ENCODE measurements at places on chromosomes 6 and 20.

GRCh38 chr6:139257291-139257690 is 34.5 kb downstream of the TXLNB start:
- DNase-seq = no peak

DNA sequence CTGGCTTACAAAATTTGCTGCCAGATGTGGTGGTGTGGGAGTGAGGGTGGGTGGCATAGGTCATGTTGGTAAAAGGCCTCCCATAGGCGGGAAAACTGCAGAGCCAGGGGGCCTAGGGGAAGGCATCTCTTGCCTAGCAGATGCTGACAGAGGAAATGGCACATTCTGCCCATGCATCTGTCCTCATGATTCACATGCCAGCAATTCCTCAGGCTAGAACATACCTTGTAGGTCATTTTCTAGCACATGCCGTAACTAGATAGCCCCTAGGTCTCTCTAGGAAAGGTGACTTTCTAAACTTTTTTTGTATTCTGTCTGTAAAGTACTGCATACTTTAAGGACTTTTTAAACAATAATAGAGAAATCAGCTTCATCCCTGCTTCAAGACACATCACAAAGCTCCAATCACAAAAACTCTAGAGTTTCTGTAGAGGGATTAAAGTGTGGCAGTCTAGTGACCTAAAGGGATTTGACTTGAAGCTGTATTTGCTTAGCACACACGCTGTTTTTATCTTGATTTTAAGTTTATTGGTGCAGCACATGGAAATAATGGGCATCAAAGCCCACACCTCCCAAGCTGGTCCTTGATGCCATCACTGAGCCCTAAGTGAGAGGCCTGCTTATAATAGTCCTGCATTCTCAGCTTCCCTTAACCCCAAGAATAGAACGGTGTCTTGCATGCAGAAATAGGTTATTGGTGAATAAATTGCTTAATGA is 55.2 kb downstream of the ANKEF1 start:
- DNase-seq = no peak

- no peak for DNase-seq
These were observed 243.9 kb downstream of the PKHD1 start for GRCh38 chr6:51843456-51844056.

GRCh38 chr6:24445704-24446103 is 43.0 kb downstream of the MRS2 start:
- DNase-seq = no peak

DNA sequence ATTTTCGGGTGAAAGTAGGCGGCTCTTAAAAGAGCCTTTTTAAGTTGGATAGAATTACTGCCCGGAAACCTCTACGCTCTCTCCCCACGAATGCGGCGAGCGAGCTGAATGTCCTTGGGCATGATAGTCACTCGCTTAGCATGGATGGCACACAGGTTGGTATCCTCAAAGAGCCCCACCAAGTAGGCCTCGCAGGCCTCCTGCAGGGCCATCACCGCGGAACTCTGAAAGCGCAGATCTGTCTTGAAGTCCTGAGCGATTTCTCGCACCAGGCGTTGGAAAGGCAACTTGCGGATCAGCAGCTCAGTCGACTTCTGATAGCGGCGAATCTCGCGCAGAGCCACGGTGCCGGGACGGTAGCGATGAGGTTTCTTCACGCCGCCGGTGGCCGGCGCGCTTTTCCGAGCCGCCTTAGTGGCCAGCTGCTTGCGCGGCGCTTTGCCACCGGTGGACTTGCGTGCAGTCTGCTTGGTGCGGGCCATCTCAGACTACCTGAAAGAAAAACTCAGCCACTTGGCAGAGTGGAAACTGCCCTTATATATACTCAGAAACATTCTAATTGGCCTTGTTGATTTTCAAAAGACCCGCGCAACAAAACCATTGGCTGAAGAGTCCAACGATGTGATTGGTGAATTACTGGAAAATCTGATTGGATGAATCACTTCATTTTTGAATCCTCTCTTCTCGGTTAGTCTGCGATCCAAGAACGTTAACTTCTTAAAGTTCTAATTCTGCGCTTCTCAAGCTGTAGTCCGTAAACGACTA is 93.9 kb upstream of the BTN3A2 start:
- DNase-seq = peak; percentile 76

DNA sequence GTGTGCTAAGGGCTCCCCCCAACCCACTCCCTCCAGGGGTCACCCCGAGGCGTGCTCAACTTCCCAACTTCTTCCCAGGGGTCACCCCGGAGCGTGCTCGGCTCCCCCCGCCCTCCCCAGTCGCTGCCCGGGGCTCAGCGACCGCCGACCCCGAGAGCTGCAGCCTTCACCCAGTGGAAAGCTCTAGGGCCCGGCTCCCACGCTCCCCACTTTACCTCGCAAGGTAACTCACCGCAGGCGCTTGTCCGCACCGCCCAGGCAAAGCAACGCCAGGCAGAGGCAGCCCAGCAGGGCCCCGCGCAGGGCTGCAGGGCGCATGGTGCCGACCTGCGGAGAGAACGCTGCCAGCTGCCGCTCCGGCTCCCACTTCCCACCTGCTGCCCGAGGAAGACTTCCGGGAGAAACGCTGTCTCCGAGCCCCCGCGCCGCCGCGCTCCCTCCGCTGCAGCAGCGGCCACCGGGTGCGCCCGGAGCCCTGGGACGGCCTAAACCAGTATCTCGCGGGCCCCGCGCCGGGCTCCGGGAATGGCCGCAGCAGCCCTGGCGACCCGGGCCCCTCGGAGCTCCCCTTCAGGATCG is 396 bp downstream of the RNASET2 start:
- DNase-seq = peak; percentile 49

DNA sequence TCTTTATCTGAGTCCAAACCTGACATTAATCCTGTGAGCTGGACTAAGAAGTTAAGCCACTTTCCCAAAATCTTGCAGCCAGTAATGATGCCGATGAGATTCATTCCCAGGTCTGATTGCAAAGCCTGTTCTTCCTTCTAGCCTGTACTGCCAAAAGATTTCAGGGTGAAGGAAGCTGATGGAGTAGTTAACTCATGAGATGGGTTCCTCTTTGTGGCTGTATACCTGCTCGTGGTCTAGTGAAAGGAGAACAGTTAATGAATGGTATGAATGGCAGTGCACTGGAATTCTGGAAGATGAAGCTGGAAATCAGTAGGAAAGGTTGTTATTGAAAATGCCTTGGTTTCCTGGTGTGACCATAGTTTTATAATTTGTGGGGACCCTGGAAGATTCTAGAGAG is 112.0 kb downstream of the FYN start:
- DNase-seq = no peak

DNA sequence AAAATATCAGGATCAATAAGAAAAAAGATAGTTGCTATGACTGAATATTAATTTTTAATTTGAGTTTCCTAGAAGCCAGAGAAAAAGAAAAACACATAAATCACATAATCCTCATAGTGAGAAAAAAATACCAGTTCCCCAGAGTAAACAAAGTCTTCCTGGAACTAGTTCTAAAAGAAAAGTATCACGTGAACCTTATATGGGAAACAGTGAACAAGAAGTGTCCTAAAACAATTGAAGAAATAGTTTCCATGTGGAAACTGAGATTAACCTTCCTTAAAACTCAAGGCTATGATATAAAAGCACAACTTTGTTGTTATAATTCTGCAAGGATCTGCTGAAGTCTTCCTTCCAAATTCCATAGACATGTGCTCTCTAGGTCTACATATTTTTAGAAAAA is 50.6 kb downstream of the RCAN2 start:
- DNase-seq = no peak

- DNase-seq = no peak
These were observed 960 bp downstream of the TNFRSF6B start for GRCh38 chr20:63697357-63697867.

DNA sequence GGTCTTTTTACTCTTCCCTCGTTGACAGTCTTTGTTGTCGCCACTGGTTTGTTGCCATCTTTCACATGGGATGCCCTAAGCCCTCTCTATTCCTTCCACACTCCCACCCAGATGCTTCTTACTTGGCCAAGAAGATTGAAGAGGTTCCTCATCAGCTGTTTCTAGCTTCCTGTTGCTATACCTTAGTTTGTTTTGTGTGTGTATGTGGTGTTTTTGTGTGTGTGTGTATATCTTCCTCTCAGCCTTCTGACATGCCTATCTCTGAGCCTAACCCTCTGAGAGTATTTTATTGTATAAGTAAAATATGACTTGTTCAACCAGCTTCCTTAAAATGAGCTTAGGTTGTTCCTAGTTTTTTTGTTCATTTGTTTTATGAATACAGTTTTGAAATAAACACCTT is 35.9 kb downstream of the ENPP1 start:
- no peak for DNase-seq

GRCh38 chr6:133358574-133359150 is 117.5 kb downstream of the EYA4 start:
- no peak for DNase-seq

- DNase-seq = no peak
These were observed 40.2 kb downstream of the MOXD1 start for GRCh38 chr6:132361101-132361500.

GRCh38 chr6:134427721-134428120 is 109.8 kb upstream of the SGK1 start:
- no peak for DNase-seq

- no peak for DNase-seq
These were observed 35.8 kb downstream of the PHIP start for GRCh38 chr6:79042088-79042798.

DNA sequence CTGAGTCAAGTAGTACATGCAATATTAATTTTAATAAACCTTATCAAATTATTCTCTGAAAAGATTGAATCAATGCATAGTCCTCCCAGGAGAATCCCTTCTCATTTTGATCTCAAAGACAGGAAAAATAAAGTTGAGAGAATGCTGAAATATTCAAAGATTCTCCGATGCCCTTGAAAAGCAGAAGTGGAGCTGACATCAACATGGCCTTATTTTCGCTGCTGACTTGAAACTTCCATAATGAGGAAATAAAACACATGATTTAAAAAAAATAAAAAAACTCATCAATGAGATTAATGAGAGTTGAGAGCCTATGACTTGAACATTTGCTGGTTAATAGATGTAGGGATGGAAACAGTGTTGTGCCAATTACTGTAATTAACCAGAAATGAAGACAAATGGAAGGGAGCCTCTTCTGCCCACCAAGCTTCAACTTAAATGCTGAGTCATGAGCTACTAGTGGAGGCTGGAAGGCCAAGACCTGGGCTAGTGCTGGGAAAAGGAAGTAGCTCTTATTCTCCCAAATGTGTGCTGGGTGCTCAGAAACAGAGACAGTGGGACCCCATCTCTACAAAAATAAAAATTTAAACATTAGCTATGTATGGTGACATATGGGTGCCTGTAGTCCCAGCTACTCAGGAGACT is 139.9 kb downstream of the BFSP1 start:
- no peak for DNase-seq

- no peak for DNase-seq
These were observed 45.6 kb upstream of the CHRNA4 start for GRCh38 chr20:63406617-63407245.
